ENCODE measurements at places on chromosomes 3 and 15.

DNA sequence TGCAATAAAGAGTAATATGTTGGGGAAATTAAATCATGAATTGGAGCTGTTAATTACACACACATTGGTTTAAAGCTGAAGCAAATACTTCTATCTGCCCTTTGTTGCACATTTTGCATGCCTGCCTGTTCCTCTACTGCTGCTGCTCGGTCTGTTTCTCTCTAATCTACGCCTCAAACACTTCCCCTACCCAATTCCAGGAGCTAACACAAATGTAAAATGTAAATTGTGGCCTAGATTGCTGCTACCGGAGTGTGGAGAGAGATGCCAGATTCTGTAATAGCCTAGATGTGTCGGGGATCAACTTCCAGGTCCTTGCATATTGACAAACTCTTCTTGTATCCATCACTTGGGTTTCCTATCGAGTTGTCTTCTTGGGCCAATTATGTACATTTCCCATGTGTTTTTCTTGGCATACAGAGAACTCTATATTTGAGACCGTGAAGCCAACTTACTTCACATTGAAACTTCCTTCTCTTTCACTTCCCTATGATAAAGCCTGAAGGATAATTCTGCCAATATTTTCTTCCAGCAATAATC lies 450.4 kb upstream of the NR2F2 start:
- no peak for DNase-seq

DNA sequence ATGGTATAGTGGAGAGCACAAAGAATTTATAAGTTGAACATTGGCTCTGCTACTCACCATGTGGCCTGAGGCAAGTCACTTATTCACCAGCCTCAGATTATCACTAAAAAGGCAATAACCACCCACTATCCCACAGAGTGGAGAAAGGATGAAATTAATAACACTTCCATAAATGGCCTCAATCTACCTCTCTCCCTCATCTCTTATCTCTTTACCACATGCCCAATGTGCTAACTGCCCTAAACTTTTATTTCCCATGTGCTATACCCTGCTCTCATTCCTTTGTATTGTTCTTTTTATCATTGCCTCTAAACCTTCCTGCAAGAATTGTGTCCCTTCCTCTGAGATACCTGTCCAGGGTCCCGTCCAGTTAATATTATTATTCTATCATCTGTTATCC lies 26.0 kb downstream of the SLC12A6 start:
- no peak for DNase-seq

- no peak for DNase-seq
Observed at GRCh38 chr15:85671156-85671555, 123.6 kb downstream of the KLHL25 start.

DNA sequence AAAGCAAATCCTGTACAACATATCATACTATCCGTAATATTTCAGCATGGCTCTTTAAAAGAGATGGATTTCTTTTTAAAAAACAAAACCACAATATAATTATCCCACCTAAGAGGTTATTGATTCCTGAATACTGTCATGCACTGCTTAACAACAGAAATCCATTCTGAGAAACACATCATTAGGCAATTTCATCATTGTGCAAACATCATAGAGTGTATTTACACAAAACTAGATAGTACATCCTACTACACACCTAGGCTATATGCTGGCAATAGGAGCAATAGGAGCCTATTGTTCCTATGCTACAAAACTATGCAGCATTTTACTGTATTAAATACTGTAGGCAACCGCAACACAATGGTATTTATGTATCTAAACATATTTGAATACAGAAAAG lies 242.0 kb downstream of the NEK10 start:
- DNase-seq: no peak

DNA sequence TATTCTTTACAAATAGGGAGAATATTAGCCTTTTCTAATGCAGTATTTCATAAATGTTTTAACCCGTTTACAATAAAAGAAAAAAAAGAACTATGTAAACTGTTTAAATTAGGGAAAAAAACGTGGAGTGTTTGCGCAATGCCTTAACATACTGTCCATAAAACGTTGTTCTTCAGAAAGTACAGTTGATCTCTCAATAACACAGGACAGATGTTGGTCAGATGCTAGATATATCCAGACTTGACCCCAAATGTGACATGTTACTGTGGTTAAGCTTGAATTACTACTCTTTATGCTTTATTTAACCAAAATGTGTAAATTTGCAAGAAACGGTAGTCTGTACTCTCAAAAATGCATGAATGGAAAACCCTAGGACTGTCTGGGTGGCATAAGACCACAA lies 110.3 kb downstream of the PLOD2 start:
- DNase-seq: no peak

GRCh38 chr15:20355256-20355868 lies 186.2 kb downstream of the GOLGA6L6 start:
- no peak for DNase-seq

DNA sequence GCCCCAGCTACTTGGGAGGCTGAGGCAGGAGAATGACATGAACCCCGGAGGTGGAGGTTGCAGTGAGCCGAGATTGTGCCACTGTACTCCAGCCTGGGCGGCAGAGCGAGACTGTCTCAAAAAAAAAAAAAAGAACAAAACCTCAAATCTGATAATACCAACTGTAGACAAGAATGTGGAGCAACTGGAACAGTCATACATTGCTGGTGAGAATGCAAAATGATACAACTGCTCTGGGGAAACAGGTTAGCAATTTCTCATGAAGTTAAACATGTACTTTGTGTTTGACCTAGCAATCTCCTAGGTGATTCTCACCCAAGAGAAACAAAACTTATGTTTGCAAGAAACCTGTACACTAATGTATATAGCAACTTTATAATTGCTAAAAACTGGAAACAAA lies 4.4 kb upstream of the VHL start:
- no peak for DNase-seq

GRCh38 chr3:129321887-129322286 lies 43.2 kb downstream of the HMCES start:
- DNase-seq: no peak

DNA sequence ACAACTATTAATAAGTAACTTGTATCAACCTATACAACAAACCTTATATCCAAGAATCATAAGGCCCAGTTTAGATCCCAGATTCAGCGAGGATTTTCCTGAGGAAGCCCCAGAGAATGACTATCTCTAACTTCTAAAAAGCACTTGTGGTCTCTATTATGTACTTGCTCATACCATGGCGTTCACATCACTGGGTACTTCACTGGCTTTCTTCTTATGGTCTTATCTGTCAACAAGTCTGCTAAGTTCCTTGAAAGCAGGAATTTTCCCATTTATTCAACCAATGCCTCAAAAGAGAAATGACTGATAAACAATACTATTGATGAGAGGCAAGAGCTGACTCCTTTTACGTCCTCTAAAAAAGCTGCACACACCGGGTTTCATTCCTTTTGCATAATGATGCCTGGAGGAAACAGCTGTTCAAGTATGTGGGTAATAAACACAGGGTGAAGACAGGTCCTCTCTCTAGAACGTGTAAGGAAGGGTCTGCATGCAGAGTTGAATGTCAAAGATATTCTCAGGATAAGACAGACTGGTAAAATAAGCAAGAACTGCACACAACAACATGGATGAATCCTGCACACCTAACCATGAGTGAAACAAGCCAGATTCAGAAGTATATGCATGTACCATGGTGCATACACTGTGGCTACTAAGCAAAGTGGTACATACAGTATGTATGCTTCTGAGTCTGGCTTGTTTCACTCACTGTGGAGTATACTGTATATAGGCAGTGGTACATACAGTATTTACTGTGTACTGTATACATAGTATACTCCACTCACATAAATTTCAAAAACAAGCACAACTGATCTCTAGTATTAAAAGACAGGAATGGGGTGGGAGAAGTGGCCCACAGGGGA lies 408.7 kb downstream of the SHQ1 start:
- no peak for DNase-seq

DNA sequence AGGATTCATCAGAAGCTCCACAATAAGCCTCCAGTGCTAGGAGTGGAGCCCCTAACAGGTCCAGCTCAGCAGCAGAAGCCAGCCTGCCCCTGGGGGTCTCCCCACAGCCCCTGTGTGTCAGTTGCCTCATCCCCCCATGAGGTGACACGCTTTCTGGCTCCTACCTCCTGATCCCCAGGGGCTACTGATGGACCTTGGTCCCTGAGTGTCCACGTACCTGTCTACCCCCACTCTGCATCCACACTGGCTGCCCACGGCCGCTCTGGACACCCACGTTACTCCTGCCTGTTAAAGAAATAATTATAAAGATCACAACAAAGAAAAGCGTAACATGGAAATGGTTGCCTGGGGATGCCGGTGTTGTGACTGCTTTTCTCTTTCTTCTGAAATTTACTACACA lies 143.1 kb downstream of the CHSY1 start:
- no peak for DNase-seq

- no peak for DNase-seq
Observed at GRCh38 chr15:28875461-28876000, 10.2 kb upstream of the APBA2 start.

- no peak for DNase-seq
Observed at GRCh38 chr3:99541181-99541580, 97.2 kb upstream of the COL8A1 start.

DNA sequence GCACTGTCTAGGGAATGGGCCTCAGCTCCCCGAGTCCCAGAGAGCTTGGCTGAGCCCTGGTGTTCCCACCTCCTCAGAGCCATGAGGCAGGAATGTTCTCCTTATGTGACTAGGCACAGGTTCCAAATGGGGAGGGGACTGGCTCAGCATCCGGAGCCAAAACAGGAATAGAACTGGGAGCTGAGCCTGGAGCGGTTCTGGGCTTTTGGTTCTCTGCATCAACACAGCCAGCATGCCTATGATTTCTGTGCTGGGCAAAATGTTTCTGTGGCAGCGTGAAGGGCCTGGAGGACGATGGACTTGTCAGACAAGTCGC lies at the start of gene FAM131A:
FAM131A (plus strand) TSS at position 202 of the 316 bp plus-strand sequence; CDS start at position 233, 31 bp downstream.
- no peak for DNase-seq

- DNase-seq: no peak
Observed at GRCh38 chr15:44792715-44793114, 56.4 kb downstream of the TRIM69 start.

DNA sequence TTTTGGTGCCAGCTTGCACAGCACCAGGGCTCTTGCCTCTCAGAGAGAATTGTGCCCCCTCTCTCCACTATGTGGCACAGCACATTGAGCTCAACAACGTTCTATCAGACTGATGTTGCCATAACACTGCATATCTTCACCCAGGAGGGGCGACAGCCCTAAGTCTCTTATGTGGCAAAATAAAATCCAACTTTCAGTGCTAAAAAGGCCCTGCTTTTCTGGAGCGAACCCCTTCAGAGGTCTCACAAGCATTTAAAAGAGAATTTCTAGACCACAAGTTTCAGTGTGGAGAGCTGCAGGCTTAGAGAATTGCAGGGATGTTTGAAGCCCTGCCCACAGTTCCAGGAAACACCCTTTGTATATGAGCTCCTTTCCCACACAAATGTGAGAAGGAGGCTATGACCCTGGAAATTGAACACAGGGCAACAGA lies 85.5 kb downstream of the LIPC start:
- no peak for DNase-seq

GRCh38 chr15:84781495-84781894 lies 33.1 kb downstream of the ZNF592 start:
- no peak for DNase-seq

DNA sequence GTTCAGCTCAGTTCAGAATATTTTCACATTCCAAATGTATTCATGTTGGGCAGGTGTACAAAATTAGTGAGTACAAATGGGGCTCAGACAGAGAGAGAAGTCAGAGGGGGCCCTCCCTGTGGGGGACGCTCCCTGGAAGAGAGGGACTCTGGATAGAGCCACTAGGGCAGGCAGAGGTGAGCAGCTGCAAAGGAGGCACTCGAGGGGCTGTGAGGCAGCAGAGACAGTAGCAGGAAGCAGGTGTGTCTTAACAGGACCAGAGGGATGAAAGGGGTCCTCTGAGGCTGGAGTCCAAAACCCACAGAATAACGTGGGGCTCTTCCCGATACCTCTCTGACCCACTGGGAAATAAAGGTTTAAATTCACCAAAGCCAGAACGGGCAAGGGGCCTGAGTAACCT lies 127.1 kb downstream of the MEGF11 start:
- DNase-seq: no peak

- no peak for DNase-seq
Observed at GRCh38 chr3:108661699-108662098, 72.2 kb downstream of the DZIP3 start.

DNA sequence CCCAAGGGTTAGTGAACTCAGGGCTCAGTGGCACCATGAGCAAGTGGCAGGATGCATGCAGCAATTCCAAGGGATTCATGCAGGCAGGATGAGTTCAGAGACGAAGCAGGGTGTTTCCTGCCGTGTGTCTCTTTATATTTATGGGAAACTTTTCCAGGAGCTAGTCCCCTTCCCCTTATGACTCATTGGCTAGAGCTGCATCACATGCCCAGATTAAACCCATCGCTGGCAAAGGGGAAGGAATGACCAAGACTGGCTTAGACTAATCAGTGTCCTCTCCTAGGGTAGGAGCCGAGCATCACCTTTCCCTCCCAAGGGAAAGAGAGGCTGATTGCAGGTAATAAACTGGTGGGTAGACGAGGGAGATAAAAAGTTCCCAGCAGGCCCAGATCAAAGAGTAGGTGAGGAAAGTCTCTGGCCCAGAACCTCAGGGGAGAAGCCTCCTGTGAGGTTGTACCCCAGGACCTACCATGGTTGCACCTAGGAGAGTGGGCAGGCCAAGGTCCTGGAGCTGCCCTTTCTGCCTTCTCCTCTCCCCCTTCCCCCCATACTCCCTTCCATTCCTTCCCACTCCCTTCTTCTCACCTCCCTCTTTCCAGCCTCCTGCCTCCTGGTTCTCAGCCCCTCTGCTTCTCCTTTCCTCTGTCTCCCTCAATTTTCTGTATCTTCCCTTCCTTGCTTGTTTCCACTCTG lies 67.8 kb upstream of the ITGA11 start:
- no peak for DNase-seq
